ENCODE measurements at places on chromosomes 3 and 15.

DNA sequence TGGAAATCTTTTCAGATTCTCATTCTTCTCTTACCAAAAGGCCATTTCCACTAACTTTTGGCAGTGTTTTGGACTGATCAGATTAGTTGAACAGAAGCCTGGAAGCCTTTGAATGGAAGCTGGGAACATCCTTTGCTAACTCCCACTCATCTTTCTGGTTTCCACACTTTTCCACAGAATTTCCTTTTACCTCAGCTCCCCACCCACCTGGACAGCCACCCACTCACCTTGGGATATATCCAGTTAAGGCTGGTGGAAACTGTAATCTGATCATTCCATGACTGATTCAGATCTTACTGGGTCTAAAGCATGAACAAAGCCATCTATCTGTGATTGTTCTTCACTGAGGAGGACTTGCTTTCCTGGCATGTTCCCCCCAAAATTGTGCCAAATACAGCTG, 119.5 kb downstream of the CCNL1 start:
- DNase-seq, result no peak

DNA sequence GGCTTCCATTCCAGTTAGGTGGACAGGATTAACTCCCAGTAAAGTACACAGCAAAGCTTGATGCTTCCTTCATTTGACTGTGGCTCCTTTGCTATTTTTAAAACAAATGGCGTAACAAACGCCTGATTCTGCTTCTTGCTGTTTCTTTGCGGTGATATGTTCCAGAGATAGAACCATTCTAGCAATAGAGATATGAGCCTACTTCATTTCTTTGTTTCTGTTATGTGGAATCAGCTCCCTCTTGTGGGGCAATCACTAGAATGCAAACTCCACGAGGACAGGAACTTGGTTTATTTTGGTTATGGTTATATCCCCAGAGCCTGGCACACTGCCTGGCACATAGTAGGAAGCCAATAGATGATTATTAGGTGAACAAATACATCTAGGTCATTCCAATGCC, 122.6 kb upstream of the SLC6A11 start:
- no peak for DNase-seq

DNA sequence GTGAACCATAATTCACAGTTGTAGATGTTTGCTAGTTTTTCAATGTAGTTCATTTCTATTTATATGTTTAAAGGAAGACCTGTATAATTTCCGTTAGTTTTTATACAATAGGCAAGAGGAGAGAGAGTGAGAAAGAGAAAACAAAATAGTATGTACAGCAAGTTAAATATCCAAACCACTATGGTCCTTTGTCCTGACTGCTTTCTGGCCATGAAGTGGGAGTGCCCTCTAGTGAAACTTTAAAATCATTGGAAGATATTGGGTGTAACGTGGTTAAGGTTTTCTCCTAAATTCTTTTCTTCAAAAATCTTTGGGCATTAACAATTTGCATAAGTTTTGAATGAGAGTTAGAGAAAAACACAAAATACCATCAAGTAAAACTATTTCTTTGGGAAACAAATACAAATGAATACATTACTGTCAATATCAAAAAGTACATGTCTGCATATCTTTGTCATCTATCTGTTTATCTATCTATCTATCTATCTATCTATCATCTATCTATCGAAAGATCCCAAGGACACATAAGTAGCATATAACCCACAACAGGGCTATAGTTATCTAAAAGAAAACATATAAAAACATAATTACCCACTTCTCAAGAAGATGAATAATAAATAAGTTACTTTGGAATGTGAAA, 534.6 kb upstream of the ATP11B start:
- no peak for DNase-seq

- DNase-seq, result no peak
Observed at GRCh38 chr3:141266797-141267555, 35.4 kb downstream of the PXYLP1 start.

GRCh38 chr3:189502676-189503257, 128.4 kb upstream of the TP63 start:
- DNase-seq, result no peak

GRCh38 chr3:176712191-176712590, 485.1 kb downstream of the TBL1XR1 start:
- no peak for DNase-seq

GRCh38 chr15:62545467-62546227, 380.6 kb upstream of the C2CD4B start:
- no peak for DNase-seq

GRCh38 chr3:145639003-145639606, 521.9 kb downstream of the PLOD2 start:
- no peak for DNase-seq

GRCh38 chr3:194482196-194482593, 4.6 kb downstream of the ATP13A3 start:
- no peak for DNase-seq

- DNase-seq, result no peak
Observed at GRCh38 chr3:179949412-179949811, 87.3 kb downstream of the PEX5L start.

DNA sequence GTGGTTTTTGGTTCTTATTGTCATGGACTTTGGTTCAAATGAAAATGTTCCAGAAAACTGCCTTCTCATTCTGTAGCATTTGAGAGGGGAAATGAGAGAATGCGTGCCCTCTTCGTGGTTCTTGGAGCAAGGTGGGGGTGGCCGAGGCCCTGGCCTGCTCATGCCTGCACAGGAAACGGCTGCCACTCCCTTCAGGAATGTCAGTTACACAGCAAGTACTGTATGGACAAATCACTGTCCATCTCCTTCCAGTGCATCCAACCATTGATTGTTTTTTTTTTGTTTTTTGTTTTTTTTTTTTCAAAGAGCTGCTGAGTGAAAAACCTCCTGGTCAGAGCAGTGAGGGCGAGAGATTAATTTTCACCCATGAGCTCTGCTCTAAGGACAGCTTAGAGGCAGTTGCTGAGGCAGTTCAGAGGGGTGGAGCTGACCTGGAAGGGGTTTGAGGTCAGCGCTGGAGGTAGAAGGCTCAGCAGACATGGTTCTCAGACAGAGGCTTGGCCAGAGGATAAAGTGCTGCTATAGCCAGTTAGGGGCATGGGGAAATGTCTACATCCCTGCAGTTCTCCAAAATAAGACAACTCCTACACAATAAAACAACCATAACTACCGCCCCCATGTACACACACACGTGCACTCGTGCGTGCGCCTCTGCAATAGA, 20.2 kb upstream of the KIF23 start:
- DNase-seq, result no peak

DNA sequence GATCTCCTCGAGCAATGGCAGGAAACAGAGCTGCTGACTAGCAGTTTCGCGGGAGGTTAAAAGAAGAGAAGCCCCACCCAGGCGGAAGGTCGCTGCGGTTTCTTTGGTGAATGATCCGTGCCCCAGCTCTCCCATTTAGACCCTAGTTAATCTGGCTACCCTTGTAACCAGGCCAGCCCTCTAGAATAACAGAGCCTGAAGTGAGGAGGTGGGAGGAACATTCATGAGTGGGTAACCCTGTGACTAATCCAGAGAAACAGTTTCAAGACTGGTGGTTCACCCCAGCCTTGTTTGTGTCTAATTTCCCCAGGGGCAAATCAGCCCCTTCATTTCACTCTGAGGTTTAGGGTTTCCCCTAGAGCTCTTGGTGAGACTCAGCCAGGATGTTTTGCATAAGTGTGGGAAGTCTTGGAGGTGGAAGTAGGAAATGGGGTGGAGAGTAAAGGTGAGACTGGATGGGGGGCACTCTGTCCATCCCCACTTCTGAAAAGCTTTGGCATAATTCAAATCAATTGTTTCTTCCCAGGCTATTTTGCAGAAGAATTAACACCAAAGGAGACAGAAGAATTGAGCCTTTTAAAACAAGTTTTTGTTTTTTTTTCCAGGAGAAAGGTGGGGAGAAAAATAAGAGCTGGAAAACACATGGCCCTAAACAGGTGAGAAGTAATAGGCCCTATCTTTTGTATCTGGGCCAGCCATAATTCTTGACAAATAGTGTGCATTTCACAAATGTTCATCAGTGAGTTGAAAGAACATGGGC, 303.1 kb downstream of the RPLP1 start:
- peak; percentile 70 for DNase-seq

- no peak for DNase-seq
Observed at GRCh38 chr3:112738366-112738765, 97.4 kb upstream of the CCDC80 start.

Measured in stimulated activated CD4-positive, alpha-beta T cell treated with anti-CD3 and anti-CD28 coated beads, TNF-alpha, amount 100 ng/mL, for 4 hours (primary cell).